ENCODE measurements at places on chromosomes 4 and X. TPM values are rescaled to one million over a fixed set of nuclear protein-coding genes. Genes with fewer than 3 reads are reported as not detected.

- DNase-seq: no peak
These were observed 140.2 kb upstream of the KLF3 start for GRCh38 chr4:38523524-38524448.

GRCh38 chr4:66741081-66741480 is 804.2 kb downstream of the CENPC start:
- DNase-seq: no peak

GRCh38 chr4:54445866-54446265 is 211.9 kb upstream of the KIT start:
- DNase-seq: no peak

- DNase-seq: no peak
These were observed 861 bp downstream of the SEC24D start for GRCh38 chr4:118834960-118835569.

DNA sequence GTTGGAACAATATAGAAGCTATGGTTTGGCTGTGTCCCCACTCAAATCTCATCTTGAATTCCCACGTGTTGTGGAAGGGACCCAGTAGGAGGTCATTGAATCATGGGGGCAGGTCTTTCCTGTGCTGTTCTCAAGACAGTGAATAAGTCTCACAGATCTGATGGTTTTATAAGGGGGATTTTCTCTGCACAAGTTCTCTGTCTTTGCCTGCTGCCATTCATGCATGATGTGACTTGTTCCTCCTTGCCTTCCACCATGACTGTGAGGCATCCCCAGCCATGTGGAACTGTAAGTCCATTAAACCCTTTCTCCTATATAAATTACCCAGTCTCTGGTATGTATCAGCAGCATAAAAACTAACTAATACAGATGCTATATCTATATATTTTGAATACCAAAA is 135.2 kb upstream of the EDNRA start:
- no peak for DNase-seq

DNA sequence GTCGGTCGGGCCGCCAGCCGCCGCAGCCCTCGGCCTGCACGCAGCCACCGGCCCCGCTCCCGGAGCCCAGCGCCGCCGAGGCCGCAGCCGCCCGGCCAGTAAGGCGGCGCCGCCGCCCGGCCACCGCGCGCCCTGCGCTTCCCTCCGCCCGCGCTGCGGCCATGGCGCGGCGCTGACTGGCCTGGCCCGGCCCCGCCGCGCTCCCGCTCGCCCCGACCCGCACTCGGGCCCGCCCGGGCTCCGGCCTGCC is 213 bp downstream of the NFKB1 start:
- peak; percentile 76 for DNase-seq

DNA sequence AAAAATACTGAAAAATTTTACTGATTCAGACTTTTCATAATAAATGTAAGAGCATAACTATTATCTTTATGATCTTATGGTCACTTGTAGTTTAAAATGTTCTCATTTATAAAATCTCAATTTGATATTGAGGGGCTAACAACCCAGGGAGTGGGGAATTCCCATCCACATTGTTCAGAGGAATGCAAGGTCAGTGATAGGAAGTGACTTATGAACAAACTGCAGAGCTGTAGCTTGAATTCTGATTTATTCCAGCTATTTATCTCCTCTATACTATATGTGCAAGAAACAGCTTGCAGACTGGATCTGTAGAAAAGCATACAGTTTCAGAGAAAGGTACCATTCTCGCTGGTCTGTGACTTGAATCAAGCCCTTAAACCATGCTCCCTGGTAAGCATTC is 61.6 kb downstream of the SEC24D start:
- DNase-seq: no peak

DNA sequence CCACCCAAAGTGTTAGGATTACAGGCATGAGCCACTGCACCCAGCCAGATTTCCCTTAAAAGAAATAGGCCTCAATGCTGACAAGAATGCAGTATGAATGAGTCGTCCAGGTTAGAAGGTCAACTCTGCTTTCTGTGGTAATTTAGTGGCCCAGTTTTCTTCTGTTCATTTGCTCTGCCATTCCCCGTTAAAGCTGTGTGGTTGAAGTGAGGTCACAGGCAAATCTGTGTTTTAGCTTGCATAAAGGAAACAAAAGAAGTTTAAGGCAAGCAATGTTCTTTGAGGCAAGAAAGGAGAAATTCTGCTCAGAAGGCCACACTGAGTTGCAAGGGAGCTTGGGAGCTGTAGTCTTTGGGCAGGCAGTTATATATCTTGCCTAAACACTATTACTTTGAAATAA is 176.8 kb downstream of the LARP7 start:
- no peak for DNase-seq

GRCh38 chrX:35841872-35842271 is 43.7 kb downstream of the MAGEB16 start:
- DNase-seq: no peak

GRCh38 chrX:44494357-44494756 is 48.3 kb downstream of the FUNDC1 start:
- no peak for DNase-seq

- no peak for DNase-seq
These were observed 31.0 kb downstream of the ALPK1 start for GRCh38 chr4:112327965-112328733.

- DNase-seq: no peak
These were observed 348.0 kb downstream of the BCOR start for GRCh38 chrX:39749728-39750127.

DNA sequence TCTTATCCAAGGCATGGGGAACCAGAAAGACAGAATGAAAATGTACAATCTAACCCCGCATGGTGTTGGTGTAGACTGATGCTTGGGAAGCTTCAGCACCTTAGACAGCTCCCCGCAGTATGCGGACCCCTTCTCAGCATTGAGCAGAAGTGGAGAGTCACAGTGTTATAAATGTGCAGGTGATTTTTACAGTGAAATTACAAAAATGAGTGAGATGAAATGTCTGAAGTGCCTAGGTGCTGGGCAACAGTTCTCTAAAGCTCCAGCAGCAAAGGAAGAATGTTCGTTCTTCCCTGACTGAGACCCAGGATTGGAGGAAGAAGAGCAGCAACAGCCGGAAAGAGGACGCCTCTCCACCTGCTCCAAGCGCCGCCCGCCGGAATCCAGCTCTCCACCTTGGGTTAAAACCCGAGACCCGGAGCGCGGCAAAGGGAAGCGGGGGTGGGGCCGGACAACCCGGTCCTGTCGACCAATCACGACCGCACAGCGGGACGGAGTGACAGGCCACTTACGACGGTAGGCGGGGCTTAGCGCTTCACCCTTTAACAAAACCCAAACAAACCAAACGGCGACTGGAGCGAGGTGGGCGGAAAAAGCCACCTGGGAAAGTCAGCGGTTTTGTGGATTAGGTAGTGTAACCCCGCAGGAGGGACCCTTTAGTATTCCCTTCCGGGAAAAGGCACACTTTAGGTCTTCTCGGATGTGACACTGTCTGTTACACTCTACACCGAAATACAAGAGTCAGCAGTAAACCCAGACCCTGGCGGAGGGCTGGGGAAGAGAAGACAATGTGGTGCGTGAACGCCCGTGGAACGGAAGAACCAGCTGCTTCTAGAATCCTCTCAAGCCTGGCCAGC is at the start of gene GLRA3:
Gene GLRA3, minus strand, starts transcription at position 403 of the 857 bp plus-strand sequence. CDS start 436 bp downstream, outside the sequence.
- DNase-seq: peak; percentile 93

Gene MAGEA2
- total RNA-seq: not detected
